ENCODE measurements at places on chromosomes 12 and 14. TPM values are rescaled to one million over a fixed set of nuclear protein-coding genes. Genes with fewer than 3 reads are reported as not detected.

- no peak for DNase-seq
Observed at GRCh38 chr12:63941879-63942278, 97.4 kb downstream of the SRGAP1 start.

- no peak for DNase-seq
Observed at GRCh38 chr12:69102856-69103255, 136.5 kb upstream of the CPSF6 start.

GRCh38 chr14:103302966-103303365 is 31.1 kb upstream of the EIF5 start:
- DNase-seq = no peak

DNA sequence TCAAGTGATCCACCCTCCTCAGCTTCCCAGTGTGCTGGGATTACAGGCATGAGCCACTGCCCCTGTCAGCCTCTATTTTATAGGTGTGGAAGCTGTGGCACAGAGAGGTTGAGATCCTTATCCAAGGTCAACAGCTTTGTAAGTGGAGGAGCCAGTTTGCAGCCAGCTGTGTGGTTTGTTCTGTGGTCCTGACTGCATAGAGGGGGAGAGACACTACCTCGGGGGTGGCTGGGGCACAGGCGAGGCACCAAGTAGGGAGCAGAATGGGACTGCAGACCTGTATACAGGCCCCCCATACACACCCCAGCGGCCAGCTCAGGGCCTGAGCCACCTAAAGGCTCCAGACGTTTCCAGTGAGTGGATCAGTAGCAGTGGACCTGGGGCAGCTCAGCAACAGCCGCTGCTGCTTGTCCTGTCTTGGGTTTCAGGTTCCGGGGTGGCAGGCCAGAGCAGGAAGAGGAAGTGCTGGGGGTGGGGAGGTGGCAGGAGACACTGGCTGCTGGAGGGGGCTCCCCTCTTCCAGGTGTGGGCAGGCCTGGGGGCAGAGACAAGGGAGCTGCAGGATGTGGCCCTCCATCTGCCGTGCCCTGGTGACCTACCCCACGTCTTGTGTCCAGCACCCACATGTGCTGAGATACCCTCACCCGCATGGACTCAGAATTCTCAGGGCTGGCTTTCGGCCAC is 11.0 kb downstream of the ORAI1 start:
- DNase-seq = no peak

GRCh38 chr12:16881986-16882570 is 276.1 kb upstream of the LMO3 start:
- no peak for DNase-seq

DNA sequence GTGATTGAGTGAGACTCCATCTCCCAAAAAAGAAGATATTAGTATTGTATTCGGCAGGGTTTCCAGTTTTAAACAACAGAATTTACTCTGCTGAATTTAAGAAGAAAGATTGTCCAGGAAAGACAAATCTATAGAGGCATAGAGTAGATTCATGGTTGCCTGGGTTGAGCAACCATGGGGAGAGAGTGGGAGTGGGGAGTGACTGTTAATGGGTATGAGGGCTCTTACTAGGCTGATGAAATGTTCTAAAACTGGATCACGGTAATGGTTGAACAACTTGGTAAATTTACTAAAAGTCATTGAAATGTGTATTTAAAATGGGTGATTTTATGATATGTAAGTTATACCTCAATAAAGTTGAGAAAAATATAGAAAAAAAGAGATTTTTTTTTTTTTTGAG is 13.9 kb upstream of the C12orf76 start:
- no peak for DNase-seq

GRCh38 chr12:61870658-61871484 is 389.3 kb upstream of the USP15 start:
- no peak for DNase-seq

GRCh38 chr12:103848143-103848542 is 7.1 kb upstream of the NT5DC3 start:
- DNase-seq = no peak

- DNase-seq = no peak
Observed at GRCh38 chr12:42786400-42787148, 197.0 kb upstream of the PRICKLE1 start.

DNA sequence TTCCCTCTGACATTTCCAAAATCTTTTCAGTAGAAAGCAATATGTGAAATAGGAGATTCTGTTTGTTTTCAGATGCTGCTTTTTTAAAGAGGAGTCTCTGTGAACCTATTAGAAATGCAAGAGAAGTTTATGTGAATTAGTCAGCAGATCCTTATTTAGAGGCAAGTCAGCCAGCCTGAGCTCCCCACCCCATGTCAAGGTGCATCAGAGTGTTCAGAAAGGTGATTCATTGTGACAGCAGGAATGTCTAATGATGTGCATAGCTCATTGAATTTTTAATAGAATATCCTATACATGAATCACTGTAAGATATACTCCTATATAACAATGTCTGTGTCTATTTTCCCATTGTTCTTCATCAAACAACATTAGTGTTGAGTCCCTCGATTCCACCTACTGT is 1222.4 kb upstream of the USP15 start:
- DNase-seq = no peak

- DNase-seq = no peak
Observed at GRCh38 chr12:82319276-82319675, 38.9 kb downstream of the CCDC59 start.

GRCh38 chr12:24996102-24996797 is 47.3 kb upstream of the BCAT1 start:
- DNase-seq = no peak

DNA sequence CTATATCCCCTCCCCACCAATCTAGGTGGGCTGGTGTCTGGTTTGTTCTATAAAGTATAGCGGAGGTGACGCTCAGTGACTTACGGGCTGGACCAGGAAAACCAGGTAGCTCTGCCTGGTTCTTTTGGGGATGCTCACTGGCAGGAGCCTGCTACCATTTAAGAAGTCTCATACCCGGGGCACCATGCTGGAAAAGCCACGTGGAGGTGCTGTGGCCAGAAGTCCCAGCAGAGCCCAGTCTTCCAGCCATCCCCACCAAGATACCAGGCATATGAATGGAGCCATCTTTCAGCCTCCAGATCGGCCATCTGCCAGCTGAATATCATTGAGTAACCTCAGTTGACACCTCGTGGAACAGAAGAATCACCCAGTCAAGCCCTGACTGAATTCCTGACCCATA is 87.2 kb downstream of the AACS start:
- no peak for DNase-seq

DNA sequence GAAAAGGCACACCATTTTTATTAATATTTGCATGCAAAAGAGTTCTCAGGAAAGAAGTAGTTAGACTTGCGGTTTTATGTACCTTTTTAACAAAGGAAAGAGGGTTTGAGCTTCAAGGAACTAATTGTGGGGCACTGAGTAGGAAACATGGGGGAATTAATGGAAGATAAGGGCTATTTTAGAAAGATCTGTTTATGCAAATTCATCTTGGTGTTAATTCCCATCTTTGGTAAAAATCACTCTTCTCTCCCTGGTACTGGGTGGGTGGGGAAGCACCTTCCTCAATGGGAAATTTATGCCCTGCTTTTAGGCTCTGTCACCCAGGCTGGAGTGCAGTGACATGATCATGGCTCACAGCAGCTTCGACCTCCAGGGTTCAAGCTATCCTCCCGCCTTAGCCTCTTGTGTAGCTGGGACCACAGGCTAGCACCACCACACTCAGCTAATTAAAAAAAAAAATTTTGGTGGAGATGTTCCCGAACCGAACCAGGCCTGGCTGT is 30.1 kb upstream of the RESF1 start:
- no peak for DNase-seq

The RASSF8 gene
- 132 TPM for total RNA-seq

The ARL1 gene
- 80.6 TPM for total RNA-seq

The KLRG1 gene
- 4.5 TPM for total RNA-seq

The KRT85 gene
- not detected for total RNA-seq

The PLEKHG7 gene
- total RNA-seq = 5.3 TPM

The NKX2-1 gene
- total RNA-seq = 0.22 TPM

The HSP90AA1 gene
- total RNA-seq = 325 TPM

Measured in sciatic nerve (tissue), 2 donors.